Activated CD4-positive, alpha-beta T cell treated with anti-CD3 and anti-CD28 coated beads, Interleukin-2, amount 50 U/mL, for 1 hour (primary cell): ENCODE measurements at places on chromosomes 12 and 14.

- no peak for DNase-seq
Observed at GRCh38 chr12:22670762-22671161, 45.8 kb downstream of the ETNK1 start.

- DNase-seq: no peak
Observed at GRCh38 chr14:22819151-22819988, 4.1 kb upstream of the SLC7A7 start.

GRCh38 chr14:96154900-96155299, 49.7 kb upstream of the BDKRB2 start:
- no peak for DNase-seq

DNA sequence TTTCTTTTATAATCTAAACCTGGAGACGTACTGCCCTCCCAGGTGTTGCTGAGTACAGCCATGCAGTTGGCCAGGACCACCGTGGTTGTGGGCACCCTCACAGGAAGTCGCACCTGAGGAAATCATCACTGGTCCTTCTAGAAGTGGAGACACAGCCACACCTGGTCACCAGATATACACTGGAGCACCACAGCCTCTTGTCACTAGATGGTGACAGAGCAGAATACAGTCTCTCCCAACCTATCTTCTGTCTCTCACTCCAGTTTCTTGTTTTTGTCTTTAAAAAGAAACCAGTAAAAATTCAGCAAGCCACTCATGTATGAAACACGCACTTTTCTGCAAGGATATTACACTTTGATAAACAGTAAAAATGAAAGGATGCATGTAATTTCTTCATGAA, 43.1 kb upstream of the GPHB5 start:
- no peak for DNase-seq

GRCh38 chr12:101695706-101696105, 1.7 kb upstream of the CHPT1 start:
- DNase-seq: no peak

- peak; percentile 38 for DNase-seq
Observed at GRCh38 chr12:460261-461230, 807 bp downstream of the B4GALNT3 start.

GRCh38 chr12:121678305-121678704, 8.9 kb upstream of the MORN3 start:
- DNase-seq: no peak

GRCh38 chr12:74903522-74903921, 306.1 kb downstream of the KCNC2 start:
- no peak for DNase-seq

DNA sequence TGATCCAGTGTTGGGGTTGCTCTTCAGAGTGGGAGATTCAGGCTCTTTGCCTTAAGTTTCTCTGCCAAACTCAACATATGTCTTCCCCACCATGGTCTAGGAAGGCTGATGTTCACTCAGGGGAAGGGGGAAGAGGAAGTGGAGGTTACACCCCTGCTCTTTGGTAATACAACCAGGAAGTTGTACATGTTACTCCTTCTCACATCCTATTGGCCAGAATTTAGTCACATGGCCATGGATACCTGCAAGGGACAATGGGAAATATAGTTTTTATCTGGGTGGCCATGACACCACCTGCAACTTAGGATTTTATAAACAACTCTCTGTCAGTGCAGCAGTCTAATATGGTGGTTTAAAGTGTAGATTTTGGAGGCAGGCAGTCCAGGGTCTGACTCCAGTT, 150.9 kb downstream of the TBX5 start:
- no peak for DNase-seq

DNA sequence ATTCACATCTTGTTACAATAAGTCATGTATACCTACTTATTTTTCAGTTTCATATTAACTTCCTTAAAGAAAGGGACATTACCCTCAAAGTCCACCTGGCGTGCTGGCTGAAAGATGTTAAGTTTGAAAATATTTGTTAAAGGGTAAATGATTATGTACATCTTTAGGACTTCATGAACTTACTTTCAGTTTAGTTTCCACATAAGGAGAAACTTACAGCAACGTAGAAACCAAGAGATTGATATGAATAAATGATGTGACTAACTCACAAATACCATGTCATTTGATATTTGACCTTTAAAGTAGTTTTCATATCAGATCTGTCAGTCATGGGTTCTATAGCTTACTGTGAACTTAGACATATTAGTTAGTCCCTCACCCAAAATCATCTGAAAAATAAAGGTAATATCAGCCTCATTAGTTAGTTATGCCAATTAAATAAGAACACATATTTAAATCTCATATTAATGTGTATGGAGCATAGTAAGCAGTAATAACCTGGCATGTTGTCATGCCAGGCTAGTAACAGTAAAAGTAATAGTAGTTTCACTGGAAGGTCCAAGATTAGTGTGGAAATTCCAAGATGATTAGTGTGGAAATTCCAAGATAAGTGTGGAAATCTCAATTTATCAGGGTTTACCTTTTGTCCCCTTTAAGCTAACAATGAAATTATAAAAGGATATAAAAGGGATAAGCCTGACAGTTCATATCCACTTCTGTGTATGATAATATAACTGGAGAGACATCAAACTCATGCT, 1.9 kb upstream of the CLEC2D start:
- DNase-seq: no peak

DNA sequence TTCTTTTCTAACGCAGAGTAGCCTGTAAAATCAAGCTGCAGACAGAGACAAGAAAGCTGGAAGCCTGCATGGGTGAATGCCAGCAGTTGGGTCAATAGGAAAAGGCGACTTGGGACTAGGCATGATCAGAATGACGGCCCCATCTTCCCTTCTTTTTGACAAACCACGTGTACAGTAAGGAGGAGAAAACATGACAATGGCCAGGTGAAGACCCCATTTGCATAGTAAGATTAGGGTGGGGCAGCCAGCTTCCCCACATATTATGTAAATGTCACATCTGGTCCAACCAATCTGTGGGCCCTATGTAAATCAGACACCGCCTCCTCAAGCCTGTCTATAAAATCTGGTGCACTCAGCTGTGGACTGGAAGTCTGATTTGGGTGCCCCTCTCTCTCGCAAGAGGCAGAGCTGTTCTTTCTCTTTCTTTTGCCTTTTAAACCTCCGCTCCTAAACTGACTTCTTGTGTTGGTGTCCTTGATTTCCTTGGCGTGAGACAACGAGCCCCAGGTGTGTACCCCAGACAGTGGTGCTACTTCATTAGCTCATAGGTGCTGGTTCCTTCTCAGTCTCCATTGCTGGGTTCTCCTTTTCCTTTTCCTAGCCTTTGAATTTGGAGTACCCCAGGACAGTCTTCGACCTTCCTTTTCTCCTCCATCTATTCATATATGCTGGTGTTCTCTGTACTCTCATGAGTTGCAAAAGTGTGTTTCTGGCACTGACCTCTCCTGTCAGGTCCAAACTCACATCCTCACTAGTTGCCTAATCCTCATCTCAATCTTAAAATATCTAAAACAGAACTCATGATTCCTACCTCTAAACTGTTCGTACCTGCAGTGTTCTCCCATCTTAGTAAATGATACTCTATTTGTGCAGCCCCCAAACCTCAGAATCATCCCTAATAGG, 9.4 kb upstream of the DHRS7 start:
- DNase-seq: no peak

GRCh38 chr14:106459971-106460730, 933.8 kb downstream of the TMEM121 start:
- peak; percentile 68 for DNase-seq

GRCh38 chr14:88616697-88617096, 53.9 kb downstream of the ZC3H14 start:
- no peak for DNase-seq

DNA sequence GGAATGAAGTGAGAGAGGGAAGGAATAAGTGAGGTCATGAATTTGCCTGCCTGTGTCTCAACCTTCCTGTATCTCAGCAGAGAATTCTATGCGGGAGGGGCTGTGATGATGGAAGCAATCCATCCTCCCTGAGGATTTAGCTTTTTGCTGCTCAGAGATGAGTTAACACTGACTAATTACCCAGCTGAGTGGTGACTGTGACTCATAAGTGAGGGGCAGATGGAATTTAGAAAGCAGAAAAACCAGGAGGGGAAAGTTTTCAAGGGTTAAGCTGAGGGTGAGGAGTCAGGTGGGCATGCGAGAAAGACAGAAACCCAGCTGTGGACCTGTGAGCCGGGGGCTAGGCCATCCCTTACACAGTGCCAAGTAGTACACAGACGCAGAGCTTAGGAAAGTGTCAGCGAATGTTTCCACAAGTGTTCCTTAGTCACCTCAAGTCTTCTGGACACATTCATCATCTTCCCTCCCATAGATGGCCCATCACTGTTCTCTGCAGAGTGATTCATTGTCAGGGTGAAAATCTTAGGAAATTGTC, 277.9 kb downstream of the IPO8 start:
- DNase-seq: no peak

- no peak for DNase-seq
Observed at GRCh38 chr12:32718926-32719325, 36.8 kb downstream of the YARS2 start.

- no peak for DNase-seq
Observed at GRCh38 chr14:59213368-59214315, 25.2 kb downstream of the DAAM1 start.

- DNase-seq: no peak
Observed at GRCh38 chr12:87025976-87026375, 769.8 kb upstream of the MGAT4C start.

GRCh38 chr14:94052662-94053061, 26.5 kb downstream of the OTUB2 start:
- DNase-seq: no peak

GRCh38 chr14:91047174-91047753, 13.2 kb downstream of the RPS6KA5 start:
- DNase-seq: no peak

DNA sequence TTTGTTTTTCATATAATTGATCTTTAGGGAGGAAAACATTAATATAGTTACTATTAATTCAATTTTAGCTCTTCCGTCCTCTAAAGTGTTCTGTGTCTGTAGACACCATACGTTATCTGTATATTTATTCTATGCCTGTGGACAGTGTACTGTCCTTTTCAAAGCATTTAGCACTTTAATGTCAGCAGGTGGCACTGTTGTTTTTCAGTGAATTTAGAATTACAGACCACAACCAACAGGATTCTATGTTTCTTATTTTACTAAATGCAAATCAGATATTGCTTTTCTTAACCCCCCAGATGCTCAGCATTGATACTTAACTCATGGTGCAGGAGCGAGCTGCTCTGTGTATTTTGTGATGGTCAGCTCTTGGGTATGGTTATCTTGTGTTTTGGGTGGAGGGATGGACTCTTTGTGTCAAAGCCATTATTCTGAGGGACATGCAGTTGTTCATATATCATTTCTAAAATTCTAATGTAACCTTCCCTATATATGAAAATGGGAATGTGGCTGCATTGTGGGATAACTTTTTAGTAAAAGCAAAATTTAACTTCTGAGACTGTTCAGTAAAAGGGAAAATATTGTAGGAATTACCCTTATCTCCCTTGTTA, 65.2 kb downstream of the PAPOLA start:
- no peak for DNase-seq

GRCh38 chr12:123782997-123783792, 21.1 kb downstream of the DNAH10 start:
- DNase-seq: no peak

DNA sequence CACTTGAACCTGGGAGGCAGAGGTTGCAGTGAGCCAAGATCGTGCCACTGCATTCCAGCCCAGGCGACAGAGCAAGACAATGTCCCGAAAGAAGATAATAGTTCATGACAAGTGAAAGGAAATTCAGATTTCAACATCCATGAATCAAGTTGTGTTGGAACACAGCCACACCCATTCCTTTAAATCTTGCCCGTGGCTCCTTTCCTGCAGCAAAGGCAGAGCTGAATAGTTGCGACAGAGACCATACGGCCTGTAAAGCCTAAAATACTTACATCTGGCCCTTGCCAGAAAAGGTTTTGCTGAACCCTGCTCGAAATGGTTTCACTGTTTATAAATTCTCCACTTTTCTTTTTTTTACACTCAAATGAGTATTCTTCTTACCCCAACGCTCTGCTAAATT, 17.7 kb upstream of the ITPK1 start:
- no peak for DNase-seq

DNA sequence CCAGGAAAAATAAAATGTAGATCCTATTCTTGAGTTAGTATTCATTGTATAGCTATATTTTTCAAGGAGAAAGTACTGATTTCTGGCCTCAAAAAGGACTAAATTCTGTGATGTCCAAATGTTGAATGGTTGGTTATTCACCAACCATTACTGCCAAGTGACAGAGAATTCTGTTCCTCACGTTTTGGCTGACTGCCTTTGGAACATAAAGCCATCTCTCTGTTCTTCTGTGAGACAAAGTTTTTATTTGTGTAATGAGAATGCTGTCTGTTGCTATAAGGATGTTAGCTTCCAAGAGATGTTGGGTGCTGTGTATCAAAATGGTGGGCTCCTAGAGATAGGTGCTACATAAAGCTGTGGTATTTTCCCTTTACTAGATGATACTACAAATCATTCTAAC, 9.3 kb downstream of the ZNF410 start:
- no peak for DNase-seq

GRCh38 chr12:49641748-49642369, 18.5 kb downstream of the PRPF40B start:
- no peak for DNase-seq

- DNase-seq: no peak
Observed at GRCh38 chr14:100012478-100013327, 52.5 kb upstream of the EVL start.

DNA sequence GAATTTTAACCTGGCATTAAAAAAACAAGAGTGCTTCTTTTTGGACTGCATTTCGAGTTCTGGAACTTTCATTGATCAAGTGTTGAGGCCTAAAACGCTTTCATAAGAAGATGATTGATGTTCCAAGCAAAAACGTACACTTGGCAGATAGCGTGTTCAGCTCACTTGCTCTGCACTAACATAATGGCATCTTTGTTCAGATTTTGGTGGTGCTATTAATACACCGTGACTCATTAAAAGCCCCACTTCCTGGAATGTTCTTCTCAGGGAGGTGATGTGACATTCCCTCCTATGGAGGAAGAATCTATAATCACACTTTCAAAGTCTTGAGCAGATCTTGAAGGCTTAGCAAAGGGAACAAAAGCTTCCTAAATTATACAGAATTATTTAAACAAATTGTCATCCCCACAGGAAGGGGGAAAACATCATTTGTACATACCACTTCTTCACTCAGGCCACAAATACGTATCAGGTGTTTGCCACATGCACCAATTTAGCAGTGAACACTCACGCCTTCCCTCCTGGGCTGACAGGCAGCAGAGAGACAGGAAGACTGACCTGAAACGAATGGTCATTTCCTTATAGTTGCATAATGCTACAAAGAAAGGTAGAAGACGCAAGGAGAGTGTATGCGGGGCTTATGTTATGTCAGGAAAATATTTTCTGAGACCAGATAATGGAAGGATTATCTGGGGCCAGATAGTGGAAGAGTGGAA, 15.4 kb downstream of the HSP90AA1 start:
- no peak for DNase-seq

DNA sequence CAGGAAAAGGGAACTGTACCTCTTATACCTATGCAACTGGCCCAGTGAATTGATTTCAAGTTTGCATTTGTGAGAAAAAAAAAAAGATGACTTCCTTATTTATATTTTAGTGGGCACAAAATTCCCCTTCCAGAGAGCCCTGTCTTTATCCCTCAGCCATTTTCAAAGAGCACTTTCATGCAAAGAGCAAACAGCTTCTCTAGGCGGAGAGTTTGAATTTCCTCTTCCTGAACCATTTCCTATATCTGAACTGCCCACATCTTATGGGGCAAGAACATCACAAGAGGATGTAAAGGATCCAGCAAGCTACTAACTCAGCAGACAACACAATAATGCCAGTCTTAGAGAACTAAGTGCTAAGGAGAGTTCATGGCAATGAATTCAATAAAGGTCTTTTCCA, 22.3 kb upstream of the PLXNC1 start:
- DNase-seq: no peak
